ENCODE measurements at places on chromosomes 2 and 18. TPM values are rescaled to one million over a fixed set of nuclear protein-coding genes. Genes with fewer than 3 reads are reported as not detected.

The IL36RN gene
- total RNA-seq = not detected

The C2orf66 gene
- not detected for total RNA-seq

The GREB1L gene
- not detected for total RNA-seq

The HAAO gene
- 0.80 TPM for total RNA-seq

The FHOD3 gene
- not detected for total RNA-seq

The GCA gene
- 20.9 TPM for total RNA-seq

The GEN1 gene
- 8.2 TPM for total RNA-seq

The GDF7 gene
- not detected for total RNA-seq

The STK36 gene
- 22.5 TPM for total RNA-seq

- no peak for DNase-seq
Measured at GRCh38 chr2:166632616-166633015, 138.6 kb upstream of the SCN7A start.

GRCh38 chr2:198660501-198660900 is 797.2 kb downstream of the SATB2 start:
- no peak for DNase-seq

DNA sequence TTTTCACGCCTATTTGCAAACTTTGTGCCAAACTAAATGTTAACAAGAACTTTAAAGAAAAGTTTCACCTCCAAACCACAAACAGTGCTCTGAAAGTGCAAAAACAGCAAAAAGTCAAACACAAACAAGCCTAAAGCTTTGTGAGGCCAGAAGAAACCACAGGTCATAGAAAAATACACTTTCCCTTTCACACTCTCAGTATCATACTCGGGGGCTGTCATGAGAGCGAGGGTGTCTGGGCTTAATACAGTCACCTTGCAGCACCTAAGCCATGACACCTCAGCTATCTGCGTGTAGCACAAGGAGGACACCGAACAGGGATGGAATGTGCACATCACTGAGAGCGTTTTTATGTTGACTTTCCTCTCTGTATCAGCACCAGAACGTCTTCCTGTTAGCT is 26.6 kb upstream of the SEH1L start:
- peak; percentile 52 for DNase-seq

- no peak for DNase-seq
Measured at GRCh38 chr18:35371412-35372195, 5.5 kb downstream of the ZNF396 start.

DNA sequence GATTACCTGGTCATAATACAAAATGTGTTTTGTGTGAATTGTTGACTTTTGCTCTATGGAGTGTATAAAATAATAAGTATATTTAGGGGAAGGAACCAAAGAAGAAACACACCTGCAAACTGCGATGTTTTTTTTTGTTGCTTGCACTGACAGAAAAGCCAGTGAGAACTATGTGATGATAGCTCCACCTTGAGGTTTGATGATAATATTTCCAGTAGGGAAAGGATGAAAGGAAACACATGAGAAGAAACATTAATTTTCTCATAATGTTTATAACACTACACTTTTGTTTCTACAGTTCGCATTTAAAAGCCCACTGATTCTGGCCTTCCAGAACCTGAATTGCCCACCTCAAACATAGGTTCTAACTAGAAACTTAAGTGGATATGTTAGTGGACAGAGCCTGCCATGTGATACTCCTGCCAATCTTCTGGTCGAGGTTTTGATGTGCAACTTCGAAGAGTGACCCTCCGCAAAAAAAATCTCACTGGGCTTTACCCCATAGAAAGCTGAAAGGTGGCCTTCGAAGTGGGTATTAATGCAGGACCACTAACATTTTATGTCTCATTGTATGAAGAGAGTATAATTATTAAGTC is 476.4 kb upstream of the SPHKAP start:
- no peak for DNase-seq

- DNase-seq = no peak
Measured at GRCh38 chr2:161427664-161428587, 11.8 kb downstream of the TBR1 start.

- DNase-seq = no peak
Measured at GRCh38 chr2:241814643-241815476, 5.9 kb downstream of the NEU4 start.

DNA sequence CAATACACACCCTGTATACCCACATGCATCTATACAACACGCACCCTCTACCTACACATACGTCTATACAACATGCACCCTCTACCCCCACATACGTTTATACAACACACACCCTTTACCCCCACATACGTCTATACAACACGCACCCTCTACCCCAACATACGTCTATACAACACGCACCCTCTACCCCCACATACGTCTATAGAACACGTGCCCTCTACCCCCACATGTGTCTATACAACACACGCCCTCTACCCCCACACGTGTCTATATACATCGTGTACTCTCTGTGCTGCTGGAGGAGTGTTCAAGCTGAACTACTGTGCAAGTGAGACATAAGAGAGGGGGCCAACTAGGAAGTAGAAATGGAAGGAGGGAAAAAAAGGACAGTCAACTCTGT is 621.7 kb upstream of the HS6ST1 start:
- DNase-seq = no peak

DNA sequence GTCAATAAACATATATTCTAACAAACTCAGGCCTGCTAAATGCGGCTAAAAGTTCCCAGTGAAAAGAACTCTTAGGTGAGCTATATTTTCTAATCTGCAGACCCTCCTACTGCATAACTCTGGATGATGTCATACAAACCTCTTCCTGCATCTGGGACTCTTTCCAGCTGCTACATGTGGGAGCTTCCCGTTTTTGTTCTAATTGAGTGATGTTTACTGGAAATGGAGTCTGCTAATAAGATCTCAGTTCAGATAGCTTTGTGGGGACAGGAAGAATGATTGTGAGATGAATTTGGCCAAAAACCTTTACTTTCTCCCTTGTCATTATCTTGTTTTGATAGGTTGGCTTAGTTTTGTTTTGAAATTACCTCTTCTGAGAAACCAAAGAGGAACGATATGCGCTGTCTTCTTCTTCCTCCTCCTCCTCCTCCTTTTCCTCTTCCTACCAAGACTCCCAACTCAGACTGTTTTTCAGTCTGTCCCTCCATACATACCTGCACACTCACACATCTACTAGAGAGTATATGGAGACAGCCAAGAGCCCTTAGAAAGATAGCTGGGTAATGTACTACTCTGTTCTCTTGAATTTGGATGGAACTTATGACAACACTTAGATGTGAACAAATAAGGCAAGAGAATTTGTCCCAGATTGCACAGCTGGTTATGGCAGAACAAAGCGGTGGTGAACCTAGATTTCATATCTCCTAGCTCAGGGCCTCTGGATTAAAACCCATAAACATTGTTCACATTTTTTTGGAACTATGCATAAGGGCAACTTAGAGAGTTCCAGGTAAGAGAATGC is 39.8 kb upstream of the AAK1 start:
- DNase-seq = no peak

GRCh38 chr2:143254110-143254509 is 124.9 kb downstream of the ARHGAP15 start:
- DNase-seq = peak; percentile 12

- no peak for DNase-seq
Measured at GRCh38 chr2:114642988-114643553, 200.6 kb downstream of the DPP10 start.

DNA sequence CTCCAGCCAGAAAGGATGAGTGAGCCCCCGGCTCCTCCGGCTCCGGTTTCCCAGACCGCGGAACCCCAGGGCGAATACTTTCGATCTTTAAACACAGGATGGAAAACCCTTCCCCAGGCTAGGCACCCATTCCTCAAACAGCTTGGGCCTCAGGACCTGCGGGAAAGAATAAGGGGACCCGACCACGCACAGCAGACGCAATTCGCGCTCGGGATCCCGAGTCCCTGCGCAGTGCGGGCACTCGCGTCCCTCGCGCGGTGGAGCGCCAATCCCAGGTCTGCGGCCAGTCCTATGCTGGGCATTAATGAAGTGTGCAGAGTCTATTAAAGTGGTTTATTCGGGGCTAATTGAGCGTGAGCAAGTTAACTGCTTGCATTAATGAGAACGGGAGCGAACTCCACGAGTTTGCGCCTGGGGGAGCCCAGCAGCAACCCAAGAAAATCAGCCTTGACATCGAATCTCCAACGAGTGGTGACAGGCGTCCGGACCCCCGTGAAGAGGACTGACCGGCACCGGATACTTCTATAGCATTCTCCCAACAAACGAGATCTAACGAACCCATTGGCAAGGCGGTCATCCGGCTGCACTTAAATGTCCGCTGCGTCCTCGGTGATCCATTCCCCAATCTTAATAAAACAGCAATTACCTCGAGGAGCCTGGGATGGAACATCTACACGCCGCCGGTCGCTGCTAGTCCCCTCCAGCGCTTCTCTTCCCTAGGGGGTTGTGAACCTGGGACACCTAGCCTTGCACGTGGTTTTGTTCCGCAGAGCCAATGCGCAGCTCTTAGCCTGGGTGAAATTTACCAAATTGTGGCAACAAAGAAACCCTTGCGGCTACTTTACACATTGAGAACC is 1.6 kb downstream of the OSR1 start:
- DNase-seq = no peak

GRCh38 chr2:234676783-234677450 is 180.0 kb upstream of the ARL4C start:
- no peak for DNase-seq

GRCh38 chr18:29556070-29556469 is 1379.1 kb upstream of the CDH2 start:
- no peak for DNase-seq

GRCh38 chr18:23244401-23244800 is 109.1 kb downstream of the CABLES1 start:
- no peak for DNase-seq

GRCh38 chr2:178419123-178419522 is 31.9 kb downstream of the PRKRA start:
- DNase-seq = no peak

- DNase-seq = no peak
Measured at GRCh38 chr18:36813101-36813775, 15.6 kb downstream of the TPGS2 start.

GRCh38 chr18:75208155-75208835 is 644 bp downstream of the PTGR3 start:
- peak; percentile 20 for DNase-seq

DNA sequence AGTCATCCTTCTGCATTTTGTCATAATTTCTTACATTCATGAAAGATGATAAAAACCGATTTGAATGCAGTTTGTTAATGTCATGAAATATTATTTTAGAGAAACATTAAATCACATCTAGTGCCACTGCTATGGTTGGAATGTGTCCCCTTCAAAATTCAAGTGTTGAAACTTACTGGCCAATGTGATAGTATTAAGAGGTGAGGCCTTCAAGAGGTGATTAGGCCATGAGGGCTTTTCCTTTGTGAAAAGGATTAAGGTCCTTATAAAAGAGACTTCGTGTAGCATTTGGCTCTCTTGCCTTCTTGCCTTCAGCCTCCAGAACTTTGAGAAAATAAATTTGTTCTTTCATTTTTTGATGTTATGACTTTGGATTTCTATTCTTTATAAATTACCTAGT is 117.2 kb downstream of the RGPD3 start:
- no peak for DNase-seq

GRCh38 chr18:41767960-41768359 is 187.1 kb upstream of the PIK3C3 start:
- DNase-seq = no peak

DNA sequence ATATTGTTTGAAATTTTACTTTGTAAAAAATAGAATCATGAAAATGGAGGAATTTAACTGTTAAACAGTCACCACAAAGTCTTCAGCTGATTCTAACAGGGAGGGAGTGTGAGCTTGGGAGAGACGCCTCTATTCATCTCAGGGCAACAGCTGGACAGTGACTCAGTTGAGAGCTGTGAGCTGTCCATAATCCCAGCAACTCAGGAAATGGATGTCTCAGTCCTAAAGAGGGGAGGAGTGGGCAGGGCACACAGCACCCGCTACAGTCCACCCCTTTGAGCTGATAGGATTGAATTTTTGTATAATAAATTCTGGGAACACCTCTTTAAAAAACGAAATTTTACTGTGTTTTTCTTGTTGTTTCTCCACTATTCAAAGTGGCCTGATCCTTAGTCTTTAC is 255.1 kb upstream of the THUMPD2 start:
- no peak for DNase-seq

GRCh38 chr2:70496819-70497218 is 56.8 kb downstream of the TGFA start:
- no peak for DNase-seq

DNA sequence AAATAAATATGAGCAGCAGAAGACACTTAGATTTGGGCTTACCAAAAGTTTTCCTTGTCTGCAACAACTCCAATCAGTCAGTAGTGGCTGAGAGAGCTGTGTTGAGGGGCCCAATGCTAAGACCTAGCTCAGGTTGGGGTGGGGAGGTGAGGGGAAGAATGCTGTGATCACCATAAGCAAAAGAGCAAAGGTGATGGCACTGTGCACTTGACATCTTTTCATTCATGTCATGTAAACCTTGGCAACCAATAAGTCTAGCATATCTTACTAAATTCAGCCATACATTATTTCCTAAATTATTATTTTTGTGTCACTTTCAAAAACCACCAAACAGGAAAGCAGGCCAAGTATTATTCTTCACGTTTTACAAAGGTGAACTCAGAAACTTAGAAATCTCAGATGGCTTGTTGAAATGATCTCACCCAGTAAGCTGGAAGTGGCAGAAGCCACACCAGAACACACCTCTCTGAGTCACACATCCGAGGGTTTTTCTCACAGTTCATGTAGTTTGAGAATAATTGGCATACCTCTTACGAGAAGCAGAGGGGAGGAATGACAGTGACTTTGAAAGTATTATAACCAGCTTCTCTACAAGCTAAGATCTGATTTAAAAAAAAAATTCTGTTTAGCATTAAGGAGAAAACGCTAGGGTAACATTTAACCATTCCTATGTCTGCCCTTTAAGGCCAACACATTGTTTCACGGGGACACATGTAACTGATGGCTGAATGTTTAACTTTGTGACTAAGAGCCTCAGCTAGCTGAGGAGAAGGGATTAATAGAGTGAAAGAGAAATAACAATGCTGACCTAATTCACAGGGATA is 43.3 kb upstream of the SETBP1 start:
- DNase-seq = no peak

DNA sequence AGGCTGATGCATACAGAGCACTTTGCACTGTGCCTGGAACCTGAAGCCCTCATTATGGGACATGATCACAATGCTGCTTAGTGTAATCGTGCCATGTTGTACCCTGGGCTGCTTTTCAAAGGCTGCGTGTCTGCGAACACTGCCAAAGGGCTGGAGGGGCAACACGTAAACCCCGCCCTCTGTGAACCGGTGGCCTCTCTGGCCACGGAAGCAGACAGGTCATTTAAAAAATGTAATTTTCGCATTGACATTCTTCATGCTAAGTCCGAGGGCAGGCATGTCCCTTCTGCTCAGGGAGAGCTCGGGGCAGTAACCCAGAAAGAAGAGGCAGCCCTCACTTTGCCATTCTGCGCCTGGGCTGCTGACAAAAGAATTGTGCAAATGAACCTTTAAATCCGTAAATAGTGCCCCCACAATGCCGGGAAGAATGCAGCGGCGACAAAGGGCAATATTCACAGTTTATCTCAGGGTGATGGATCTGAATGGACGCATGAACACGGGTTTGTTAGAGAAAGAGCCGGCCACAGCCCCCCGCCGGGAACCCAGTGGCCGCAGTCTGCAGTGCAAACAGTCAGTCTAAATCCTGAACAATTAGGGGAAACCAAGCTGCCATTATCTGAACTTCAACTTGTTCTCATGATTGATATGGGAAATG is 226.1 kb downstream of the MYCN start:
- DNase-seq = no peak

Data from naive thymus-derived CD8-positive, alpha-beta T cell (primary cell).